ENCODE measurements at places on chromosomes 5 and 9.

DNA sequence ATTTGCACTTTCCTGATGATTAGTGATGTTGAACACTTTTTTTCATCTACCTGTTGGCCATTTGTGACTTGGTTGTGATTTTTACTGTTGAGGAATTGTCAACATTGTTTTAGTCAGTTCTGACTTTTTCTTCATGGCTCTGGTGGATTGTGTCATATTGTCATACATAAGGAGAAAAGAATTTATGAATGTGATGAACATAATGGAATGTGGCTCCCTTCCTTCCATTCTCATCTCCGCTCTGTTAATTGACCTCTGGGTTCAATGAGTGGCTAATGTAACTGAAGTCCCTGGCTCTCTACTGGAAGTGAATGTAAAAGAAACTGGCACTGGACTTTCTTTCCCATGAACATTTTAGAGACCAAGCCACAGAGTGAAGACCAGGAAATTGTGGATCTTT is 49.2 kb downstream of the KIAA1958 start:
- peak; percentile 8 for DNase-seq

DNA sequence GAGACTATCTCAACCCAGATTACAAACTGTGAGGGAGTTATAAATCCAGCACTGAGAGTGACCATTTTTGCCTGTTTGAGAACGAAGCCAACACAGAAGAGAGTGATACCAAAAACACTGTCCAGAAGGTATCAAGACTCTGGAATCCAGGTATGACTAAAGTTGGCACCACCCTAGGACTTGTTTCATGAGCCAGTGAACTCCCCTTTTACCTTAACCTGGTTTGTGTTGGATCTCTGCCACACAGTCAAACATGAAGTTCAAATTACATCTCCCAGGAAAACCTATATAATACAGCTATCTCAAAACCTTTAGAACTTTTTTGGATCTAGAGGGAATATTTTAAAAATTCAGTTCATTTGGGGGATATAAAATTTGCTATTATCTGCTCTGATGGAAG is 11.4 kb downstream of the ZBTB5 start:
- DNase-seq: no peak

DNA sequence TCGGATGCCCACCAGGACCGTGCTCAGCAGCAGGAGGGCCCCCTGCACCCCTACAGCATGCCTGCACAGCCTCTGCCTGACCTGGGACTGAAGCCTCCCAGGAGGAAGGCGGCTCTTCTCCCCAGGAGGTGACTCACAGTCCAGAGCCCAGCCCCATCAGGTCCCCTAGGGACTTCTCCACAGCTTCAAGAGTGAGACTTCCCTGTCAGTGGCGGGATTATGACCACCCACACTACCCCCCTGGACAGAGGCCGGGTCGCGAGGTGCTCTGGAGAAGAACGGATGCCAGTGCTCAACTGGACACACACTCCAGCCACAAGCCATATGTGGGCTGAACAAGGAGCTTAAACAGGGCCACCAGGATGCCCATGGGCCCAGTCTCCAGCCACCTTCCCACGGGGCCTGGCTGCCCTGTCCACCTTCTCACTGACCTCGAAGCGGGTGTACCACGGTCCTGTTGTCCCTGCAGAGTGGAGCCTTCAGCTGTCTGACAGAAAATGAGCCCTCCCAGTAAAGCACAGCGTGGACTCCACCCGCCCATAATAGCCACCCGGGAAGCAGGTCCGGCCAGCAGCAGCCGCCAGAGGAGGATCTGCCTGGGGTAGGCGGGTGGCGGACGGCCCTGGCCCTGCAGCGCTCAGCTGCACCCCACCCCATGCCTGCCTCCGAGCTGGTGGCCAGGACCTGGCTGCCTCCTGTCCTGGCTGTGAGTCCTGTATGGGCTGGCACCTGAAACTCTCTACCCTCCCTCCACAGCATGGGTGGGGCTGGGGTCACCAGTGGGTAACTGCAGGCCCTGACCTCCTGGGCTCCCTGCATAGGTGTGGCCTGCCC is 54.7 kb downstream of the SEMA4D start:
- DNase-seq: no peak

GRCh38 chr9:127415657-127416056 is 8.5 kb upstream of the ZNF79 start:
- no peak for DNase-seq

- peak; percentile 40 for DNase-seq
These were observed 122.3 kb upstream of the RAI14 start for GRCh38 chr5:34533582-34534522.
